ENCODE measurements at places on chromosomes 5 and 9.

DNA sequence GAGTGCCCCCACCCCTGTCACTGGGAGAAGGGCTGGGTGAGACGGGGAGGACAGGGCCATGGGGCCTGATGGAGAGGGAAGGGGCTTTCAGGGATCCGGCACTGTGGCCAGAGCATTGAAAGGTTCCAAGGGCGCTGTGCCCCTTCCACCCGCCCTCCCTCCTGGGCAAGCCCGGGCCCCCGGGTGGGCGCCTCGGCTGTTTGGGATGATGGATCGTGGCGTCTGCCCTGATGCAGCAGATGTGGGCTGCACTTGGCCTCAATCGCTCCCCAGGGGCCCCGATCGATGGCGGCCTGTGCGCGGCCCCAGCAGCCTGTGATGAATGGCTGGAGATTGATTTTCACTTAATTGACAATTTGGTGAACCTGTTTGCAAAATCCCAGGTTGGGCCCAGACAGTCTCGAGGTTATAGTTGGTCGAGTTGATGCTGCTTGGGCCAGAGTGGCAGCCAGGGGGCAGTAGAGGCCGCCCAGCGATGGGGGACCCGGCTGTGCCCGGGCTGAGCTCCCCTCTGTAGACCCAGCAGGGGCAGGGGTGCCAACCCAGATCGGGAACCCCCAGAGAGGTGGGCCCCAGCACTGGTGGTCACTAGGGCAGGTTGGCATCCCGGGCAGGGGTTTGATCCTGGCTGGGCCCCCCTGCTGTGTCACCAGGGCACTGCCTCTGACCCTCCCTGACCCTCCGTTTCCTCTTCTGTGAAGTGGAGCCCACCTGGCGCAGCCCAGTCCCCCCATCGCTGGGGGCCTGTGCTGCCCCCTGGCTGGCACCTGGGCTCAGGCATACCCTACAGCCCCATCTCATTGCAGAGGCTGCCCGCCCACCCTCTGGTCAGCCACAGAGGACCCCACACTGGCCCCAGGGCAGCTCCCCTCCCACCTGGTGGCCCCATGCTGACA, 34.7 kb downstream of the LHX3 start:
- DNase-seq = no peak

DNA sequence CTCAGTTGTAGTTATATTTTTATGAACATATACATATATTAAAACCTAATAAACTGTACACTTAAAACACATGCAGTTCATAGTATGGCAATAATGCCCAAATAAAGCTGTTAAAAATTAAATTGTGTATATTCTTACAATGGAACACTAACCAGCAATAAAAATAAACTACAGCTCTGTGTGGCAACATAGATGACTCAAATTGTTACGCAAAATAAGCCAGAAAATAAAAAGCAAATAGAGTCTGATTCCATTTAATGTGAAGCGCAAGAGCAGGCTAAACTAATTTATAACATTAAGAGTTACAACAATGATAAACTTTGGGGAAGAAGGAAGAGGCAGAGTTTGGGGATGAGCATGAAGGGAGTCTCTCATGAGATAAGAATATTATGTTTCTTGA, 597.3 kb downstream of the TLE1 start:
- DNase-seq = no peak

DNA sequence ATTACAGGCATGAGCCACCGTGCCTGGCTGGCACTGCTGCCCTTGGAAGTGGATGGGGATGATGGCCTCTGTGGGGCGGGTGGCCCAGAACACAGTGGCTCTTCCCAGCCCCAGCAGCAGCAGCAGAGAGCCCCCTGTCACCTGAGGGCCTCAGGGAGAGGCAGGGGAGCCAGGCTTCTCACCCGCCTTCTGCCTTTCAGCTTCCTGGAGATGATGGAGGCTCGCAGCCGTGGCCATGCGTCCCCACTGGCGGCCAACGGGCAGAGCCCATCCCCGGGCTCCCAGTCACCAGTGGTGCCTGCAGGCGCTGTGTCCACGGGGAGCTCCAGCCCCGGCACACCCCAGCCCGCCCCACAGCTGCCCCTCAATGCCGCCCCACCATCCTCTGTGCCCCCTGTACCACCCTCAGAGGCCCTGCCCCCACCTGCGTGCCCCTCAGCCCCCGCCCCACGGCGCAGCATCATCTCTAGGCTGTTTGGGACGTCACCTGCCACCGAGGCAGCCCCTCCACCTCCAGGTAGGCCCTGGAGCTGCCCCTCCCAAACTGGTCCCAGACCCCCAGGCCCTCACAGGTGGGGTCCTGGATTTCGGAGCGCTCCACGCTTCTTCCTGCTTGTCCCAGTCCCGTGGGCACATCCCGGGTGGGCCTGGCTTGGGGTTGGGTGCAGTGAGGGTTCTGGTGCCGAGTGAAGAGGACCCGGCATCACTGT, 5.0 kb upstream of the AJM1 start:
- DNase-seq = no peak

GRCh38 chr9:7095058-7095457, 337.3 kb downstream of the KDM4C start:
- no peak for DNase-seq

GRCh38 chr5:73030995-73031394, 75.2 kb downstream of the FCHO2 start:
- DNase-seq = no peak

DNA sequence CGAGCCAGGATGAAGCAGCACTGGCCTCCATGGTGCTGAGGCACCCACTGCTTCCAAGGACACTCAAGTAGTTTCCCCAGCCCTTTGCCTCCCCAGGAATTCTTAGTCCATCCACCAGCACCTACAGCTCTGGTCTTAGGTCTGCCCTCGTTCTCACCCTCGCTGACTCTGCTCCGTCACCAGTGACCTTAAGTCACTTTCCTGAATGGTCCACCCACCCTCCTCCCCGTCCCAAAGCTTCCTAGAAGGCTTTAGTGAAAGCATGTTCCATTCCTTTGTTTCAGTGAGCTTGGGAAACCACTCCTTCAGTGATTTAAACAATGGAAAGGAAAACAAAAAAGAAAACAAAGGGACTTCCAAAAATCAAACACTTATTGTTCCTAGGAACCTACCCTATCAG, 54.6 kb upstream of the MAP3K1 start:
- DNase-seq = no peak

DNA sequence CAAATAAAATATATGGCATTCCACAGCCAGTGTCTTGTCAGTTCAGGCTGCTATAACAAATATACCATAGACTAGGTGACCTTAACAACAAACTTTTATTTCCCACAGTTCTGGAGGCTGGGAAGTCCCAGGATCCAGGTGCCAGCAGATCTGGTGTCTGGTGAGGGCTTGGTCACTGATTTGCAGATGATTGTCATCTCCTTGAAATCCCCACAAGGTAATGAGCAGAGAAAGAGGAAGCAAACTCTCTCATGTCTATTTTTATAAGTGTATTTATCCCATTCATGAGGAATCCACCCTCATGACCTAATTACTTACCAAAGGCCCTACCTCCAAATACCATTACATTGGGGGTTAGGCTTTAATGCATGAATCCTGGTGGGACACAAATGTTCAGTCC, 663.2 kb downstream of the TLR4 start:
- no peak for DNase-seq

DNA sequence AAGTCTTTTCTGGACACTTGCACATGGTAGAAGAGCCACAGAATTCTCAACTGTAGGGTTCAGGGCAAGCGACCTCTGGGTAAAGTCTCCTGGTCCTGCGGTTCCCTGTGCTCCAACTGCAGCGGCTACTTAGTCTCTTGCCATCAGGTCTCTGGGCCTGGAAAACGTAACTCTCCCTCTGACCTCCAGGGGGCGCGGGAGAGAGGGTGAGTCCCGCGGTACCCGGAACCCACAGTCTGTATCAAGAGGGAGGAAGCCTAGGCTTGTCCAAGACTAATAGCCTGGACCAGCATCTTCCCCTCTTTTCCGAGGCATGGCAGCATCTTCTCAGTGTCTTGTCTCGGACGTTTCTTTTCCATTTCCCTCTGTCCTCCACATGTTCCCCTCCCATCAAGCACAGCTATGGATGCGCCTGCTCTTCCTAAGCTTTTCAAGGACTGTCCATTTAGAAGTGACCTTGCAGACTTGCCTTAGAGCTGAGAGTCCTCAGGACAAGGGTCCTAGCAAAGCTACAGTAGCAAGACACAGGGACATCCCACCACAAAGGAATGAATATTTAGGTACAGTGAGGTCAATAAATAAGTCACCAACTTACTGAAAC, 59.3 kb downstream of the FSTL4 start:
- peak; percentile 32 for DNase-seq

GRCh38 chr9:131657940-131658339, 81.9 kb downstream of the RAPGEF1 start:
- no peak for DNase-seq

- no peak for DNase-seq
These were observed 514.8 kb upstream of the ADAMTS16 start for GRCh38 chr5:4625206-4625896.

DNA sequence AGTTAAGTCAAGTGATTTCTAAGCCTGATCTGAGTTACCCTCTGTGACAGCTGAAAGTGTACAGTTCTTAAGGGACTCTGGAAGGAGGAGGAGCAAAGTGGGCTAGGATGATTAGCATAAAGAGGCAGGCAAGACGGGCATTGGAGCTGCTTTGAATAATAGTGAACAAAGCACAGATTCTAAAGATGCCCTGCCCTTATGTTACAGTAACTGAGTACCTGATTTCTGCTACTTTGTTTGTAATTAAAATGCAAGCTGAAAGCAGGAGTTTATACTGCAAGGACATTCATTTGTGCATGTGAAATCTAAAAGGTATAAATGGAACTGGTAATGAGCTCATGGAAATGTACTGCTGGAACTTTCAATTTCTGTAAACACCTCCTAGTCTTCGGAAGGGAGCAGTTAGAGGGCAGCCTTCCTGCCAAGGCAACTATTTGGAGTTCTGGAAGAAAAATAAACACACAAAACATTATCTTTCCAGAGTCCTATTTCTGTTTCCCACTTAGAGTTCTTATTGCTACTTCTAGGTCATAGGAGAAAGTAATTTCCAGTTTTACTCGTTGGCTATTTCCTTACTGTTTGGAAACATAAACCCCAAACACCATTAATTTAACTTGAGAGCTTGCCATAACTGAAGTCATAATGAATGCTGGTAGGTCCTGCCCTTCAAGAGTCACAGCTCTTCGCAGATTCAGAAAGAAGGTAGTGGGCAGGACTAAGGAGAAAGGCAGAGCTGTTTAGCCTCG, at the start of gene RANBP3L:
TSS of gene RANBP3L (minus strand) at position 45 of the 746 bp plus-strand sequence. CDS start 486 bp downstream, outside the sequence.
- no peak for DNase-seq

DNA sequence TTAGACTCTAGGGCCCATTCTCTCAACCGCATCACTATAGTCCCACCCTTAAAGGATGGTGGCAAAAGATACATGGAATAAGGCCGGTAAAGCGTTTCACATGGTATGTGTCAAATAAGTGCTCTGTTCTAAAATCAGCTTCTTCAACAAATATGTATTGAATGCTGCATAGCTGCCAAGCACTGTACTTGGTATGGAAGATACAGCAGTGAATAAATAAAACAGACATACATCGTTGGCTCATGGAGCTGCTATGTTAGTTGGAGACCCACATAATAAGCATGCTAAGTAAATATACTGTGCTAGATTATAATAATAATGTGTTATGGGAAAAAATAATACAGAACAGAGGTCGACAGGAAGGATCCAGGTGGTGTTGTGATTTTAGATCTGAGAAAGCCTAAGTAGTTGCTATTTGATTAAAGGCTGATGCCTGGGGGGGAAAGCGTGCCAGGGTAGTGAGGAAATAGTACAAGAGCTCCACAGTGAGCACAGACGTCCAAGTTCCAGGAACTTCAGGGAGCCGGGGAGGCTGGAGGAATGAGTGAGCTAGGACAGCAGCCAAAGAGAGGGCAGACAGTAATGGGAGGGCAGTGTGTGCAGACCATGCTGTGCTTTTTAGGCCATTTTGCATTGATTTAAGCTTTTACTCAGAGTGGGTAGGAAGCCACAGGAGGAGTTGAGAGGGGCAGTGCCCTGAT, 93.7 kb downstream of the JAKMIP2 start:
- DNase-seq = no peak

- DNase-seq = no peak
These were observed 529.6 kb downstream of the PSAT1 start for GRCh38 chr9:78826527-78826926.

- no peak for DNase-seq
These were observed 130.3 kb upstream of the DMRT1 start for GRCh38 chr9:710951-711745.

- DNase-seq = no peak
These were observed 54.6 kb downstream of the SUSD1 start for GRCh38 chr9:112120439-112120925.

DNA sequence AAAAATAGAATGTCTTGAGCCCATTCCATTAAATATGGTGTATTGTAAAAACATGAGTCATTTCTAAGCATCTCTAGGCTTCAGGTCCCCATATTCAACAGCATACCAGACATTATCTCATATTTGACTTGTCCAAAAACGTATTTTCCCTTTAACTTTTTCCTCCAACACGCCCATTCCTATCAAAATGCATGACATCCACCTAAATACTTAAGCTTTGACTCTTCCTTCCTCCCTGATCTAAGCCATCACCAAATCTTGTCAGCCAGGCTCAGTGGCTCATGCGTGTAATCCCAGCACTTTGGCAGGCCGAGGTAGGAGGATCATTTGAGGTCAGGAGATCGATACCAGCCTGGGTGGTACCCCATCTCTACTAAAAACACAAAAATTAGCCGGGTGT, 23.9 kb downstream of the VCP start:
- no peak for DNase-seq

GRCh38 chr5:170495825-170496661, 7.8 kb upstream of the KCNIP1 start:
- no peak for DNase-seq

GRCh38 chr9:78351816-78352215, 54.9 kb downstream of the PSAT1 start:
- DNase-seq = no peak

- no peak for DNase-seq
These were observed 28.6 kb upstream of the CPEB4 start for GRCh38 chr5:173859408-173860159.

GRCh38 chr5:43422143-43422542, 10.0 kb upstream of the CCL28 start:
- DNase-seq = no peak

DNA sequence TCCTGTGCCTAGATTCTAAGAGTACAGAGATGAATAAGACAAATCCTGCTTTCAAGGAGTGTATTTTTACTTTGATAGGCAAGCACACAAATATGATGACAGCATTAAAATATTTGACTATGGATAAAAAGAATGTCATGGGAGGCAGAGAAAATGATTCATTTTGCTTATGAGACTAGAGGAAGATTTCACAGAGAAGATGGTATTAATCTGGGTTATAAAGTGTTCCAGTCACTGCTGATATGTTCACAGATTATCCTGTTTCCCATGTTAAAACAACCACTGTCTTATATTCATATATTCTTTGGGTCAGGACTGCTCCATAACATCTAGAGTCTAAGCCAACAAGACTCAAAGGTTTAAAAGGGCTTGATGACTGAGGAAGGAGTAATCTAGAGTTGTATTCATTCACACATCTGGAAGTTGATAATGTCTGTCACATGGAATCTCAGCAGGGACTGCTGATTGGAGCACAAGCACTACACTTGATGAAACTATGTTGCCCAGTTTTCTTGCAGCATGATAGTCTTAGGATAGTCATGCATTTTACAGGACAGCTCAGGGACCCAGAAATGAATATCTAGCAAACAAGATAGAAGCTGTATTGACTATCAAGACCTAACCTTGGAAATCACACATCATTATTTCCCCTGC, 79.3 kb downstream of the STARD4 start:
- DNase-seq = no peak

GRCh38 chr5:179801304-179802206, 5.1 kb downstream of the MGAT4B start:
- peak; percentile 67 for DNase-seq

All from stimulated activated CD4-positive, alpha-beta T cell treated with anti-CD3 and anti-CD28 coated beads, TNF-alpha, amount 100 ng/mL, for 1 hour (primary cell).